ENCODE measurements at places on chromosomes 6 and 20.

DNA sequence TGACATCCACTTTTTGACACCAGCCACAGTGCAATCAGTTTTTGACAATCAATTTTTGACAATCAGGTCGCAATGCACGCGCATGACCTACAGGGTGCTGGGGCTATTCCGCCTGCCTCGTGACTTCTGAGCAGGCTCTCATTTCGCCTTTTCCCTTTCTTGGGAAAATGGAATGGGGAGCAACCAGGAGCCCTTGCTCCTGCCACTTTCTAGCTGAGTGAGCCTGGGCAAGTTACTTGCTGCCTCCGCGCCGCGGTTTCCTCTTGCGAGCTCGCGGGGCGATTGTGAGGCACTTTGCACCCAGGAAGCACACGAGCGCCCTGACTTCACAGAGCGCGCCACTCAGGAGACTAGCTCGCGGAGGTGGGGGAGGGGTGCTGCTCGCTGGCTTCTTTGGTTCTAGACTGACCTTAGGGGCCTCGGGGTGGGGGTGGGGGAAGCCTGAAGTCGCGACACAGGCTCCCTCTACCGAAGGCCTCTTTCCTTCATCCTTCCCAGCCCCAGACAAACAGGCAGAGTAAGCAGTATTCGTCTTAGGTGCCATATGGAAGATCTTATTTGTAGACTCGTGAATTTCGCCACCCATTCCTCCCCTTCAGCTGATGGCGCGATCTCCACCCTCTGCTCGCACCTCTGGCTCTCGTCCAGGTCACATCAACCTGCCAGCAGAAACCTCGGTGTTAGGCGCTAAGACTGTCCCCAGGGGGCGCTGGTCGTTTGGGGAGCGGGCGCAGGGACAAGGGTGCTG lies 4.6 kb downstream of the TP53TG5 start:
- DNase-seq, result peak; percentile 69

GRCh38 chr6:145531822-145532221 lies 203.5 kb downstream of the EPM2A start:
- no peak for DNase-seq

DNA sequence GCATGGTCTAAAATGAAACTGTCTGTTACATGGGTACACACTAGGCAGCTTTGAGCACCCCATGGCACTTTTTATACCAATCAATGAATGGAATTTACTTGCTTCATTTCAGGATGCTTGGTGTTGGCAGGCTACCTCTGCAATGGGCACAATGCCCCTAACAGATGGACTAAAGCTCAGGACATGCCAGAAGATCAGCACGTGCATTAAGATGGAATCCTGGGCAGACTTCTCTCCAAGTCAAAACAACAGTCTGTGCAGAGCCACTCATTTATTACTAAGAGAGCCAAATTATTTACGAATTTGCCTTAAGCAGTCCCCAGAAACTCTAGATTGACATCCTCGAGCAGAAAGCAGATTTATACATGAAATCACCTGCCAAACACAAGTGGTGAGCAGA lies 55.8 kb upstream of the SCML4 start:
- DNase-seq, result no peak

DNA sequence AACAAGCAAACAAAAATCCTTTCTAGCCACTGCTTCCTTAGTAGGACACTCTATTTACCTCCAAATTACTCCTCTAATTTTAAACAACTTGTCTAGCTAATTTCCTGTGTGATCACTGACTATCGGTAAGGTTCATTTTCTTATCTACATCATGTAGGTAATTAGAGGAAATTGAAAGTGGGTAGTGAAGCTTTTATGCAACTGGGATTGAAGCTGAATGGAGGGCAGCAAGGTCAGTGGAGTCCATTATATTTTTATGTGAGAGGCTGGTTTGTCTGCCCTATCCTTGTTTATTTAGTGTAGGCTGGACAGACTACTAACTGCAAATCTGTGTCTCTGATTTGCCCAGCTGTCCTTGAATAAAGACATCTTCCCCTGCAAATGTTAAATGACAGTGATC lies 88.5 kb upstream of the SIM1 start:
- DNase-seq, result no peak

DNA sequence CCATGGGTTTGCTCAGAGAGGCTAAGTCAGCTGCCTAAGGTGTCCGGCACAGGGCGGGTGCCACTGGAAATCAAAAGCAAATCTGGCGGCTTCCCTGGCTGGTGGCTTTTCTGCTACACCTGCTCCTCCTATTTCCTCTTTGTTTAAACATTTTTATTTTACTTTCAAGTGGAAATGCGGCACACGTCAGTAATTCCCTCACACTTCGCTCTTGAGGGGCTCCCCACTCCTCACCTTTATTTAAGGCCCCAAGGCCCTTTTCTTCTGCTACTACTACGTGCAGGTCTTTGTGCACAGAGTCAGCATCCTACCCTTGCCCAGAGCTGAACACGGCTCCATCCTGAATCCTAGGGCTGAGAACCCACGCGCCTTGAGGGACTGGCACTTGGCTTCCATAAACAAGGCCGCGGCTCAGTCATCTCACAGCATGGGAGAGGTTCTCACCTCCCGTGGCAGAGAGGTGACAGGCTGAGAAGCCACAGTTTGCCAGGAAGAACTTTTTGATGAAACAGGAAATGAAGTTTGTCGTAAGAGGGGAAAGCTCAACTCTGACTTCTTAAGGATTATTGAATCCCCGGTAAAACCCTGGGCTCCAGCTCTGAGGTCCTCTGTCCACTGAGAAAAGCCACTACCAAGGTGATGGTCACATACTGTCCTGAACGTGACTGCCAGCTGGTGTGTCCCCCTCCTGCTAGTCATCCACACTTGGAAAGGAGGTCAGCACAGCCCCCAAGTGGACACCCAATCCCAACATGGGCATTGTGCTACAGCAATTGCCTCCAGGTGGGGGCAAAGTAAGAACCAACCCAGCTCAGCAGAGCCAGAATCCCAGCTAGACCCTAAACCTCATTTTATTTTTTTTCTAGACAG lies 48.0 kb downstream of the NFATC2 start:
- DNase-seq, result no peak

GRCh38 chr6:101826678-101827077 lies 433.2 kb downstream of the GRIK2 start:
- DNase-seq, result no peak

DNA sequence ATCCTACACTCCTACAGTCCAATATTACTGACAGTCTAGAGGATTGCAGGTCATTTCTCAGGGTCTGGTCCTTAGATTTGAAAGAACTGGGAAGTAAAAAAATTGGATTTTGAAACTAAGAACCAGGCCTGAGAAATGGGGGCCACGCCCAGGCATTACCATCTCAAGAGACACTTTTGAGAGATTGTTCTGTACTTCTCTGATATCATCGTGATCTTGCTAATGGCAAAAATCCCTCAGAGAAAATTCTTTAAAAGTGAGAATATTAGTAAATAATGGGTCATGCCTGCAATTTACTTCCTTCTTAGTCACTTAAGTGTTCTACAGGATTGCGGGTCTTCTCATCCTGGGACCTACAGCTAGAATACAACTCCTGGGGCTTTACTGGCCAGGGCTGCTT lies 42.0 kb upstream of the HIVEP1 start:
- DNase-seq, result no peak

DNA sequence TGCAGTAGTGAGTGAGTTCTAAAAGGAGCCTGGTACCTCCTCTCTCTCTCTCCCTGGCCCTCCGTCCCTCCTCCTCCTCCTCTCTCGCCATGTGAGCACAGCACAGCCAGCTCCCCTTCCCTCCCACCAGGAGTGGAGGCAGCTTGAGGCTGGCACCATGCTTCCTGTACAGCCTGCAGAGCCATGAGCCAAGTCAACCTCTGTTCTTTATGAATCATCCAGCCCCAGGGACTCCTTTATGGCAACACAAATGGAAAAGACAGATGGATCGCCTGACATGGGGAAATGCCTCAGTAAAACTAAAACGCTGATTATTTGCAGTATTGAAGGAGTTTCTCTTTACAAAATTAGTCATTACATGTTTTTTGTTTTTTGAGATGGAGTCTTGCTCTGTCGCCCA lies 233.7 kb upstream of the ARID1B start:
- DNase-seq, result no peak

DNA sequence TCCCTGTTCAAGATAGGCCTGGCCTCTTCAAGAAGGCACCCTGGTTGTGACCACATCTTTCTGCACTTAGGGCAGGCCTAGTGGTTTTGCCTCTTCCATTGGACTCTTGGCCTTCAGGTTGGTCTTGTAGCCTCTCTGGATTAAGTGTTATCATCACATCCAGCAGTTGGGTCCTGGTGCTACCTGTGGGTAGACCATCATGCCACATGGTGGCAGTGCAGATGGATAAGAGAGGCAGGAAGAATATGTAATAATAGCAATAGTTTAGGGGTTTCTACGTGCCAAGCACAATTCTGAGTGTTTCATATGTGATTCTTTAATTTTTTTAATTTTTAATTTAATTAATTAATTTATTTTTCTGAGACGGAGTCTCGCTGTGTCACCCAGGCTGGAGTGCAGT lies 28.5 kb upstream of the SNRPB2 start:
- no peak for DNase-seq

GRCh38 chr6:52049252-52050050 lies 38.0 kb downstream of the PKHD1 start:
- DNase-seq, result no peak

DNA sequence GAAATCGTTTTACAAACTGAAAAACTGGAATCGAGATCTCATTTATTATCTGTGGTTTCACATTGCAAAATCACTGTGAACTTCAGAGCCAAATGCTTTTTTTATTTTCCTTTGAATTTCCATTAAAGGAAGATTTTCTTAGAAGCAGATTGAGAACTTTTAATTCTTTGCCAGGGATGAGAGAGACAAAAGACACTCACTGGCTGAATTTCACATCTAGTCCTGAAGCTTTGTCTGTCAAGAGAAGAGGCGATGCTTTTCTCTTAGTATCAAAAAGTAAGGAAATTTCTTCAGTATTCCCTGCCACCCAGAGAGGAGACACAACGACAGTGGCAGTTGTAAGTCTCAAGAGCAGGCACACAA lies 141.8 kb downstream of the TMEM200A start:
- no peak for DNase-seq

- no peak for DNase-seq
These were observed 7.2 kb downstream of the MYLIP start for GRCh38 chr6:16136091-16136490.

GRCh38 chr6:45507186-45507585 lies 129.5 kb upstream of the SUPT3H start:
- no peak for DNase-seq

DNA sequence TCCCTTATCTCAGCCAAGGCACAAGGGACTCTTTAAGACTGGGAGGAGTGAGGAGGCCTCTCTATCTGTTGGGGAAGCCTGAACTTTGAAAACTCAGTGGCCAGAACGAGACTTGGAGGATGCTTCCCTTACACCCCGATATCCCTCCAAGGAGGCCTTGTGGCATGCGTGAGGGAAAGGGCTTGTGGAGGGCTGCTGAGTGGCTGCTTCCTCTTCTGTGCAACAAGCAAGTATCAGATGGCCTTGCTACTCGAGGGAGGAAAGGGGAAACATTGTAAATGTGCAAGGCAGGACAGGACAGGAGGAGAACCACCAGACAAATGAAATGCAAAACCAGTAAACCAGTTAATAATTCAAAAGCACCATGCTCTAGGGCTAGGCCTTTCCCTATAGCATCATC lies 306.5 kb upstream of the MAP3K7 start:
- DNase-seq, result no peak

DNA sequence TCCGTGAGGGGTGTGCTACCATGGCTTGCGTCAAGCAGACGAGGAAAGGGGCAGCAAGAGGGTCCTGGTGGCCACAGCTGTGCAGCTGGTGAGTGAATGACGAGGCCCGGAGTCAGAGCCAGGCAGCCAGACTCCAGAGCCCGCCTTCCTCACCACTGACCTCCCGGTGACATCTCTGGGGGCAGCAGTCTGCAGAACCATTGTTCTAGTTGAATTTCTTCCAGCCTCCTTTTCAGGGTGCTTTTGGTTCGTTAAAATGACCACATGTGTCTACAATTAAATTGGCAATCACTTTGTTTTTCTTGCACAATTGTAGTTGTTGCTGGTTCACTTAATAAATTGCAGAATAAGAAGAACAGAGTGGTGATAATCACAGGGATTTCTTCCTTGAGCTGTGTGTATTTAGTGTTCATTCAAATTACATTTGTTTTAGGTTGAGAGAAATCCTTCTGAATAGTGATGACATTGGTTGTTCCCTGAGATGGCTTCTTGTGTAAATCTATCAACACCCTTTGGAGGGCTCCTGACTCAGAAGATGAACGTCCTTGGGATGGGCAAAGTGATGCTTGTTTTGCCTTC lies 96.4 kb downstream of the TULP4 start:
- DNase-seq, result no peak

DNA sequence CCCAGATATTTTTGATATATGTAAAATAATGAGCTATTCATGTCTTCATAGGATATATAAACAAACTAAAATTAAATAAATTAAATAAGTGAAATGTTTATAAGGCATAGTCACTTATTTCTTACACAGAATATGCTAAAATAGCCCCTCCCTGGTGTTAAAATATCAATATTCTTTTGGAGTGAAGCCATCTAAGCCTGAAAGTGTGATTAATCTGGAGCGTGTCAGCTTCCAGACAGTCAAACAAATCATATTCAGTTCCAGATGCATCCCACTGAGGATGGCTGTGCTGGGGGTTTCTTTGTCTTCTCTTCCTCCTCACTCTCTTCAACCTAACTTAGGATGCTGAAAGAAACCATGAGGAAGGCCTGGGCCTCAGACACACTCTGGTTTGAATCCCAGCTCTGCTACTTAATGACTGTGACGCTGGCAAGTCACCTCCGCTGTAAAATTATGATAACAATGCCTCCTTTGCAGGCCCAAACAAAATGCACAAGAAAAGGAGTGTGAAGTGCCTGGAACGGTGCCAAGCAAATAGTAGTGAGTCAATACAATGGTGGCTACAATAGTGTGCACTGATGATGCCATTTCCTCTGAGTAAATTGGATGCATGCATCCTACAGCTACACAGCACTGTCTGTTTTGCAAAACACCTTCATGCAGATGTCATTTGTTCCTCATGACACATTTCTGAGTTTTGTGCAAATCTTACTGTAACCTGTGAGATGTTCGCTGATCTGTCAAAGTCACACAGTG lies 161.4 kb downstream of the FOXC1 start:
- DNase-seq, result no peak

DNA sequence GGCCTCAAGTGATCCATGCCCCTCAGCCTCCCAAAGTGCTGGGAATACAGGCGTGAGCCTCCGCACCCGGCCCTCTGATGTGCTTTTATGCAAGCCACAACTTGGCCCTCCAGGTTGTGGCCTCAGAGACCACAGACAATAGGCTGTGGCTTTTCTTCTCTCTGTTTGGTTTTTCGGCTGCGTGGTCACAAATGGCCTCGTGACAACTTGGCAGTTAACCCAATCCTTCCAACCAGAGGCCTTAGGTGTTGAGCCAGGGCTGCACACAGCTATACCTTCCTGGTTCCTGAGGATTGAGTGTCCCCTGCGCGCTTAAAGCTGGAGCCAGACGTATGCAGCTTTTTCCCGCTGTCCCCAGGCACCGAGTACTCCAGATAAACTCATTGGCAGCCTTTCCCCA lies 6.3 kb upstream of the TGM3 start:
- no peak for DNase-seq

GRCh38 chr6:43932259-43933147 lies 162.5 kb downstream of the VEGFA start:
- no peak for DNase-seq
